ENCODE measurements at places on chromosomes 3 and 15.

DNA sequence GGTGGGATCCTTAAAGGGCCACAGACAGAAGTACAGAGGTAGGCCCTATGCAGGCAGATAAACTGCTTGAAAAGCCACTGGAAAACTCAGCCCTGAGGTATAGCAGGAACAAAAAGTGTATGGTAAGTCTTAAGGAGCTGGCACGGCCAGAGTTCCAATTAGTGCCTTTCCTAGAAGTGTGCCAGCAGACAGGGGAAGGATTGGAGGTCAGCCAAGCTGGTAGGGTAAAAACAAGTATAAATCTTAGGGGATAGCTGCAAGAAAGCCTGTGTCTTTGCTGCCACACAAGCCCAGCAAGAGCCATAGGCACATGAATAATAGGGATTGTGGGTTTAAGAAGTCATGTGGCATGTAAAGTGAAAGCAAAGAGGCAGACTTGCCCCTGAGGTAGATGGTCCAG is 582.5 kb downstream of the PLOD2 start:
- DNase-seq, result no peak

GRCh38 chr3:53693451-53693850 is 152.8 kb downstream of the CHDH start:
- no peak for DNase-seq

GRCh38 chr15:42010434-42010833 is 10.4 kb downstream of the PLA2G4E start:
- no peak for DNase-seq

DNA sequence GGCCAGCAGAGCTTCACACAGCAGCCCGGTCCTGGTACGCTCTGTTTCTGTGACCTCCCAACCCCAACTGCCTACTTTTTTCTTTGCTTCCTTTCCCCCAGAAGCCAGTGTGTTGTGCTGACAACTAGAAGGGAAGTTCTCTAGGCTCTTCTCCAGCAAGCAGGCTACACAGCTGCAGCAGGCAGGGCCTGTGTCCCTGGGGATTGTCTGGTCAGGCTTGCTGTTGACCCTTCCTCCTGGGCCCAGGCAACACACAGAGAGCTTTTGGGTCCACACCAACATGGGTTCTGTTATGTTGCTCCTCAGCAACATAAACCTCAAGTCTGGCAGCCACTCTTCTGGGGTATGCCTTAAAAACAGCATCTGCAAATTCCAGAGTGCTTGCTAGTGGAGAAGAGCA is 36.2 kb upstream of the TSPAN3 start:
- peak; percentile 34 for DNase-seq

GRCh38 chr3:178496911-178497310 is 39.3 kb upstream of the KCNMB2 start:
- DNase-seq, result no peak

- DNase-seq, result no peak
Observed at GRCh38 chr15:94791008-94791407, 559.6 kb downstream of the MCTP2 start.

DNA sequence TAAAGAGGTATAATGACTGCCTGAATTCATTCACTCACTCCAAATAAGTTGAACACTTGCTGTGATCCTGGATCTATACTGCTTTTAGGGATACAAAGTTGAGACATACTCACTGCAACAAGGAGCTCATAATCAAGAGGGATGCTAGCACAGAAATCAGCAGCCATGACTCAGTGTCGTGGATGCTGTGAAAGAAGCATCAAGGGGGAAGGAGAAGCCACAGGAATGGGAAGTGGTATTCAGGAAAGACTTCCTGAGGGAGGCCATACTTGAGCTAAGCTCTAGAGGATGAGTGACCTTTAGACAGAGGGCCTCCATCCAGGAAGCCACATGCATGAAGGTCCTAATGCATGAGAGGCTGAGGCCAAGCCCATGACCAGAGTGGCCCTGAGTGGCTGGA is 245.7 kb upstream of the RORA start:
- no peak for DNase-seq

DNA sequence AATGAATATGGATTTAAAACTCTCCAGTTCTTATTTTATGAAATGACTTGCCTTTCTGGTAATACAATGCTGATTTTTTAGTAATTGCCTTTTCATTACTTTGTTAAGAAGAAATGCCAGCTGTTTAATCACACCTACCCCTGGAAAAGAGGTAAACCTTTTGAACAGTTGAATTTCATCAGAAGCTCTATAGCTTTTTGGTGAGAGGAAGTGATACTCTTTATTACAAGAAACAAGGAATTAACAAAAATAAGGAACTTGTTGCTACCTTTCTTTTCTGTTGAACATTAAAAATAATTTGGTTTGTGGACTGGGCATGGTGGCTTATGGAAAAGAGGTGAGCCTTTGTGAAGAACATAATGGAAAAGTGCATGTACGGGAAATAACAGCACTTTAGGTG is 19.7 kb downstream of the BLOC1S6 start:
- DNase-seq, result no peak

- DNase-seq, result no peak
Observed at GRCh38 chr3:72690629-72691028, 157.6 kb downstream of the SHQ1 start.

DNA sequence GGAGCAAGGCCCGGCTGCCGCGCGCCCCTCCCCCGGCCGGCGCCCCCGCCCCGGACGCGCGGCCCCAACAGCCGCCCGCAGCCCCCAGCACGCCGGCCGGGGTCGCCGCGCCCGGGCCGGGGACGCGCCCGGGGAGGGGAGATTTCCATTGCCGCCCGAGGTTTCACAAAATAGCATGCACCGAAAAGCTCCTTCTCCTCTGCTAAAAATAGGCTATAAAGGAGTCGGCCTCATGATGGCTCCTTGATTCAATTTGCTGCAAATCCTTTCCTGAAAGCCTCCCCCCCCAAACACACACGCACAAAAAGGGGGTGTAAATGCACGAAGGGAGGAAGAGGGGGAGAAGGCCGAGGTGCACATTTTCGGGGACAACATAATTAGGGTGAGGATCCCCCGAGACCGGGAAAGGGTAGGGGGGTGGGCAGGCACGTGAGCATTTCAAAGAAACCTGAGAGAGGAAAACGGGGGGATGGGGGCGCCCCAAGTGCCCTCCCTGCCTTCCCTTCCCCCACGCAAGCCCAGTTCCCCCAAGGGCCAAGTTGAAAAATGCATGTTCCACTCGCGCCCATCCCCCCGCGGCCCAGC is 734 bp downstream of the TBL1XR1 start:
- DNase-seq, result no peak

DNA sequence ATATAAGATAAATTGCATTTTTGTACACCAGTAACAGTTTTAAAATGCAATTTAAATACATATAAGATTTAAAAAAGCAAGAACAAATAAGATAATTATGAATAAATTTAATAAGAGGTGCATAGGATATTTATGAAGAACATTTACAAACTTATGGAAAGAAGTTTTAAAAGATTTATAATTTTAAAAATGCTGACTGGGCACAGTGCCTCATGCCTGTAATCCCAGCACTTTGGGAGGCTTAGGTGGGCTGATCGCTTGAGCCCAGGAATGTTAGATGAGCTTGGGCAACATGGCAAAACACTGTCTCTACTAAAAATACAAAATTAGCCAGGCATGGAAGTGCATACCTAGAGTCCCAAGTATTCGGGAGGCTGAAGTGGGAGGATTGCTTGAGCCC is 37.8 kb downstream of the EOMES start:
- DNase-seq, result no peak

DNA sequence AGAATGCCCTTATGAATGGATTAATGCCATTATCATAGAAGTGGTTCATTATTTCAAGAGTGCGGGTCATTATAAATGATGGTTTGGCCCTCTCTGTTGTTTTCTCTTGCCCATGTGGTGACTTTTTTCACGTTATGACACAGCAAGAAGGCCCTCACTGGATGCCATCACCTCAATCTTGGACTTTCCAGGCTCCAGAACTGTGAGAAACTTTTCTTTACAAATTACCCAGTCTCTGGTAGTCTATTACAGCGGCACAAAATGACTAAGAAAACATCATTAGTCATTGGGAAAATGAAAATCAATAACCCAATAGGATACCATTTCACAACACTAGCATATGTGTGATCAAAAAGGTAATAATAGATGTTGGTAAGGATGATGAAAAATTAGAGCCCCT is 119.0 kb upstream of the LPP start:
- DNase-seq, result no peak

DNA sequence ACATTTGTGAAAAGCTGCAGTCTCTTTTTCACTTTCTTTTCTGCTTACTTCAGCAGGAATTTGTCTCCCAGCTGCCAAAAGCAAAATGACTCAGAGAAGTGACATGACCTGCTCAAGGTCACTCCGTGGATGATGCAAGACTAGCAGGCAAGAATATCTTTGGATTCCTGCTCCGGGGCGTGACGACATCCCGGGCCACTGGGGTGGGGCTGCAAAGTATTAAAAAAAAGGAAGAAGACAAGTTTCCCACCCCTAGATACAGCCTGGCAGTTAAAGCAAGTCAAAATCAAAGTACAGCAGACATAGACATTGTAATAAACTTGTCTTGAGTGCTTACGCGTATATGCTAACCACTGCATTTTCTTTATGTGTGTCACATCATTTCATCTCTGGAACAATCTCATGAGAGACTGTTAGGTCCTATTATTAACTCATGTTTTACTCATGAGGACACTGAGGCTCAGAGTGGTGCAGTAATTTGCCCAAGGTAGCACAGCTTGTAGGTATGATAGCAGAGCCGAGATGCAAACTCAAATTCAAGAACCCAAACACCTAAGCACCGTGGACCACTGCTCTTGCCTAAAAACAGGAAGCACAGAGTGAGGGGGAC is 485.2 kb upstream of the PROK2 start:
- DNase-seq, result peak; percentile 85

DNA sequence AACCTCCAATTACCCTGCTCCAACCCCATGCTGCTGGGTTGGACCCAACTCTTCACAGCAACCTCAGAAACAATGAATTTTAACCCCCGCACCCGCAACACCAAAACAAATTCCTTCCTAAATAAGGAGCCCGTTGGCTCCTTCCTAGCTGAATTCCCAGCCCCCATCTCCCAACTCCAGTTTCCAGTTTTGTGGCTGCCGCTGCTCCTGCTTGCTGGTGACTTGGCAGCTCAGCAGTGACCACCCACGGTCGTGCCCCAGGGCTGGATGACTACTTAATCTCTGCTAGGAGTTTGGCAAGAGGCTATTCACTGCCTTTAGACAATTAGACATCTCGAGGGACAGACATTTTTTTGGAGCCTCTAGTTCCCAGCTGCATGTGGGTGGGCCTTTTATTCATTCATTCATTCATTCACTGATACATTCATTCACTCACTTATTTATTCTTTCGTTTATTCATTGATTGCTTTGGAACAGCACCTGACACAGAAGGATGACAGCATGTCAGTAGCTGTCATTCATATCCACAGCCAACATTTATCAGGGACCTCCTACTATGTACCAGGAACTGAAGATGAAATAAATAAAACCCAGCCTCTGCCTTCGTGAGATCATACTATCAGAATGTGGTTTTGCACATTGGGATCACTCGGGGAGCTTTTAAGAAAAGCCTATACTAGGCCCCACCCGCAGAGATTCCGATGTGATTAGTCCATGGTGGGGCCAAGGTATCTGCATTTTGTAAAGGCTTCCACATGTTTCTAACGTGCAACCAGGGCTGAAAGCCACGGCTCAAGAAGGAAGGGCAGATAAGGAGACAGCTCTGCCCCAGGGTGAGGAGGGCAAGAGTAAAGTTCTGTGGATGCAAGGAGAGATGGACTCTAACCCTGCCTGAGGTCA is 256.5 kb downstream of the SHQ1 start:
- DNase-seq, result peak; percentile 91

- DNase-seq, result no peak
Observed at GRCh38 chr3:47487265-47487664, 11.5 kb upstream of the SCAP start.

- DNase-seq, result no peak
Observed at GRCh38 chr3:182124187-182124586, 412.5 kb downstream of the SOX2 start.

All from GM04503 (cell line).